NCI-H226 (cell line): ENCODE measurements at places on chromosomes 7 and 10.

DNA sequence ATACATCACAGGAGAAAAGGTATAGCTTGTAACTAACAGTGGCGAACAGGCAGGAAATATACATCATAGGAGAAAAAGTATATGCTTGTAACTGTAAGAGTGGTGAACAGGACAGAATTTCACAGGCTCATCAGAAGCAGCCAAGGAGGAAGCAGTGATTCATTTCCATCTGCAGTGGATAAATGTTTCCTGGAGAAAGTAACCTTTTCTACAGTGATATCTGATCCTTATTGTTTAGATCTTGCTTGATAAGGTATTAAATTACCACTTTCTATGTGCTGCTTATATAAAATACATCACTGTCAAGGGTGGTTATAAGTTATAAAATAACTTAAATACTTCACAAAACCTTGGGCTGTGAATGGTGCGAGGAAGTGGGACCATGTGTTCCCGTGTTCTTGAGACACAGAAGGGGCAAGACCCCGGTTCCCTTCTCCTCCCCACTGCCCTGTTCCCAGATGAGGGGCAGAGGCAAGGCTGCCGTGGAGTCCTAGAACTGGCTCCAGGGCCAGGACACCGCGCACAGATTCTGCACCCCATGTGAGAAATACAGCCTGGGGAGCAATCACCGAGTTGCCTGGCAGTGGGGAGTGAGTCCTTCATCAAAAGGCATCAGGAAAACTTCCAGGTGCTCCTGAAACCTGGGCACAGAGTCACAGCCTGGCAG, 135.2 kb downstream of the DIP2C start:
- no peak for DNase-seq

DNA sequence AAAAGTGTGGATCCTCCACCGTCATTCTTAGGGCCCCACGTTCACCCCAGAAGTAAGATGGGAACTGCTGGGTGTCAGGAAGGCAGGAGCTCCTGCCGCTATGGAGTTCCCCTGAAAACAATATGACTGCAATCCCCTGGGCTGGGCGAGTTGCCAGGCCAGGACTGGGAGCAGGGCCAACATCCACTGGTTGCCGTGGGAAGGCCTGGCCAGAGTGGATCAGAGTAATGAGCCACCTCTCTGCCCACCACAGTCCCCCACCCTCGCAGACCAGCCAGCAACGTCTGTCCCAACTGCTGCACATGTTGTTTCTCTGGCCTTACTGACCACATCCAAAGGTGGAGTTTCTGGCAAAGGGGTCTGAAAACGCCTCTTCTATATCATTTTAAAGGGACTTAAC, 86.6 kb downstream of the STRA8 start:
- peak; percentile 43 for DNase-seq

- no peak for DNase-seq
Measured at GRCh38 chr7:149670288-149670687, 103.1 kb downstream of the ZNF467 start.

GRCh38 chr10:19728376-19728775, 87.9 kb upstream of the PLXDC2 start:
- DNase-seq: no peak

DNA sequence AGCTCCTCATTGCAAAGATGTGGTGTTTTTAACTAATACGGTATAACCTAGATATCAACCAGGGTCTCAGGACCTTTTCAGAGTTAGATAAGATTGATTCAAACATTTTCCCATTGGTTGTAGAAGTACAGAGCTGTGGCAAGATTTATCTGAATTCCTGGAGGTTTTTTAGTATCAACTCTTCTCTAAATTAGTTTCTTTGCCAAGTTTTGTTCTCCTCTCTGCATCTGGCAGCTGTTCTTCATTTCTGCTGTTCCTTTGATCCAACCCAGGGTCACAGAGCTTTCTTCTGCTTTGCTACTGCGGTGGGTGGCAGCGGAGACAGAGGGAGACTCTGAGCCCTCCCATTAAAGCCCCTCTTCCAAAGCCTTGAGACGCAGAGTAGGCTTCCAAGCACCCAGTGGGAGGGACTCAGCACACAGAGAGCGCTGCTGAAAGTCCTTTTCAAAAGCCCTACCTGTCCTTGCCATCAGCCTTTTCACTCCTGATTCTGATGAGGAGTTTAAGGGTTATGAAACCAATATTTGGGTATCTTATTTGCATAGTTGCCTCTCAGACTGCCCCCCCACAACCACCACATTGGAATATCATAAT, 146.3 kb upstream of the EEPD1 start:
- no peak for DNase-seq

DNA sequence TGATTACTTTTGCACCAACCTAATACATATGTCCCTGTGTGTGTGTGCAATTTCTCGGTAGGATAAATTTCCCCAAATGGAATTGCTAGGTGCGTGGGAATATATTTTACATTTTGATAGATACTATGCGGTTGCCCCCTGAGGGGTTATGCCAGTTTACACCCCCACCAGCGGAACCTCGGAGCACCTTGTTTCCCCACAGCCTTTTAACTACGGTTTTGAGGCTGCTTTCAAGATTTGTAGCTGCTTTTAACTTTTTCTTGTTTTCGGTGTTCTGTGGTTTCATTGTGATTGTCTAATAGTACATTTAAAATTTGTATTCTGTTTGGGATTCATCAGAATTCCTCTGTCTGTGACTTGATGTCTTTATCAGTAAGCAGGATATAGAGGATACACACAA, 22.0 kb downstream of the PROSER2 start:
- no peak for DNase-seq

- DNase-seq: no peak
Measured at GRCh38 chr10:59702347-59702746, 7.3 kb downstream of the SLC16A9 start.

GRCh38 chr7:151225948-151226510, 976 bp downstream of the ABCF2 start:
- no peak for DNase-seq

GRCh38 chr10:102764470-102765161, 20.9 kb downstream of the WBP1L start:
- DNase-seq: no peak

GRCh38 chr7:157299613-157300368, 37.0 kb upstream of the DNAJB6 start:
- DNase-seq: peak; percentile 94

- DNase-seq: no peak
Measured at GRCh38 chr10:52558090-52558489, 214.5 kb downstream of the MBL2 start.

DNA sequence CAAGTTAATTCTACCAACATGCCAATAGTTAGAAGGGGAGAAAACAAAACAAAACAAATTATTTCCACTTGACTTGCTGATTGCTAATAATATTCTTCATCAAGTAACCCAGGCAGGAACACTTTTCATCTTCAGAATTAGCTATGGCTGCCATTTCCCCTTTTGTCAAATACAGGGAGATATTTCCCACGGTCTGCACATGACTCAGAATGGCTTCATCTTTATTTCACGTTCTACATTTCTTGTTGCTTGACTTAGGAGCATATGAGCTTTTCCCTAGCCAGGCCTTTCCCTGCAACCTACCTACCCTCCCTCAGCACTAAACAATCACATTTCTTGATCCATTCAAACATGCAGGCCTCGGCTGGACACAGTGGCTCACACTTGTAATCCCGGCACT, 6.5 kb downstream of the CPVL start:
- peak; percentile 76 for DNase-seq

DNA sequence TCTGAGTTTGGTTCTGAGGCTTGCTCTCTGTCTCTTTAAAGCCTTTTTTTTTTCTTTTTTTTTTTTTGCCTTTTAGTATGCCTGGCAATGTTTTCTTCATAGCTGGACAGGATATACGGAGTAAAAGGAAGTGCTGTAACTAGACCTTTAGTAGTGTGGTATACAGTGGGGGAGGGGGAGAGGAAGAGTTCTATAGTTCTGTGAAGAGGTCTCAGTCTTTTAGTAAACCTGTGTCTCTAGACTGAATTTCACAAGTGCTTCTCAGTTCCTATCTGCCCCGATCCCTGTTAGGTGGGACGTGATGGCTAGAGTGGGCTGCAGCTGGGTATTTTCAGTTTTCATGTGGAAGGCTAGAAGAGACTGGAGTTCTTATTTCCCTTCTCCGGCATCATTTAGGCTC, 3.1 kb upstream of the ABCC2 start:
- peak; percentile 64 for DNase-seq

- DNase-seq: no peak
Measured at GRCh38 chr7:134255814-134256213, 60.9 kb downstream of the SLC35B4 start.

GRCh38 chr7:91066627-91067026, 197.6 kb upstream of the FZD1 start:
- no peak for DNase-seq

DNA sequence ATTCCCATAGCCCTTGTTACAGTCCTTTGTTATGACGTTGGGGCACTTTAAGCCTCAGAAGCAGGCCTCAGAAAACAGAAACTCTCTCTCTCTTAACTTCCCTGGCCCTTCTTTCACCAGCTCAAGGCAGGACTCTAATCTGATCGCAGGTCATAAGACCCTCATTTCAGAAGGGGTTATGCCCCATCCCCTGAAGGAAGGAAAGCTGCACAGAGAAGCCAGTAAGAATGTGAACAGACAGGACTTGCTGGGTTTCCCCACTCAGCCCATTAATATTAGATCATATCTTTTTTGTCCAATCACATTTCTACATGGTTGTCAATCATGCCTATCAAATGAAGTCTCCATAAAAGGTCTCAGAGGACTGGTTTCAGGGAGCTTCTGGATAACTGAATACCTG, 49.3 kb upstream of the PHF14 start:
- no peak for DNase-seq

GRCh38 chr10:1582739-1583138, 154.6 kb downstream of the ADARB2 start:
- DNase-seq: no peak

GRCh38 chr10:118542745-118543144, 52.7 kb downstream of the PRLHR start:
- DNase-seq: no peak

- no peak for DNase-seq
Measured at GRCh38 chr10:106734220-106734619, 430.3 kb downstream of the SORCS1 start.

DNA sequence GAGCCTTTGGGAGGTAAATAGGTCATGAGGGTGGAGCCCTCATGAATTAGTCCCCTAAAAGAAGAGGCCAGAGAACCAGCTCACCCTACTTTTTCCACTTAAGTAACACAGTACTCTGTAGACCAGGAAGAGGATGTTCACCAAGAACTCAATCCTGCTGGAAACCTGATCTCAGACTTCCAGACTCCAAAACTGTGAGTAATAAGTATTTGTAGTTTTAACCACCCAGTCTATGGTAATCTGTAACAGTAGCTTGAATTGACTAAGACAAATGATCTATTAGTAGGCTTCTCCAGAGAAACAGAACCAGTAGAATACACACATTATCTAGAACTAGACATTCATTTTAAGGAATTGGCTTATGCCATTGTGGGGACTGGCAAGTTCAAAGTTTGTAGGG, 51.5 kb downstream of the ANKMY2 start:
- DNase-seq: peak; percentile 46

DNA sequence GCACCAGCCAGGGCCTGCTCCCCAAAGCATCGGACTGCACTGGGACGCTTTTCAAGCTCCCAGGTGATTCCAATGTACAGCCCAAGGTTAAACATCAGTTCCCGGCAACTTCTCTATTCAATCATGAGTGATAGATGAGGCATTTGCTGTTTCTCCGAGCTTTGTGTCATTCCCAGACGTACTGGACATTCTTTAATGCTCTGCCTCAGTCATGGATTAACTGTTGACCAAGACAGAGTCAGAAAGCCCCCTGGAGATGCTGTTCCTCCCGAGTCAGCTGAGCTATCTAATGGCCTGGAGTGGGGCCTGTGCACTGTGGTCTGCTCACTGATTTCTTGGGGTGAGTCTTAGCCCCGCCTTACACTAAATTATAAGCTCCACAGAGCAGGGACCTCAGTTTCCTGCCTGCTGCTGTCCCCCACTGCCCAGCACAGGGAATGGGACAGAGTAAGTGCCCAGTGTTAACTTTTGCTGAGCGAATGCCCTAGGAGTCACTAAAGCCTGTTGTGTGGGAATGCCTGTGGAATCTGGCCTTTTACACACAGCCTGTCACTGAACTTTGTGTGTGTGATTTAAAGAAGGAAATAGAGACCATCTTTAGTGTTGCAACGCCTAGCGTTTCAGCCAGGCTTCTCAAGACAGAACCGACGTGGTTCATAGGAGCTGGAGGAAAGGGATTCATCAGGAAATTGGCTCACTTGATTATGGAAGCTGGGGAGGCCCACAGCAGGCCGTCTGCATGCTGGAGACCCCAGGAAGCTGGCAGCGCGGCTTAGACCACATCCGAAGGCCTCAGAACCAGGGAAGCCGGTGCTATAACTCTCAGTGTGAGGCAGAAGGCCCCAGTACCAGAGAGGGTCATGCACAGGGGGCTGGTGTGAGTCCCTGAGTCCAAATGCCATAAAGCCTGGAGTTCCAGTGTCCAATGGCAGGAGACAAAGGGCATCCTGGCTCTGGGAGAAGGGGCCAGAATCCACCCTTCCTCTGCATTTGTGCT, 29.3 kb upstream of the RNF32 start:
- no peak for DNase-seq

DNA sequence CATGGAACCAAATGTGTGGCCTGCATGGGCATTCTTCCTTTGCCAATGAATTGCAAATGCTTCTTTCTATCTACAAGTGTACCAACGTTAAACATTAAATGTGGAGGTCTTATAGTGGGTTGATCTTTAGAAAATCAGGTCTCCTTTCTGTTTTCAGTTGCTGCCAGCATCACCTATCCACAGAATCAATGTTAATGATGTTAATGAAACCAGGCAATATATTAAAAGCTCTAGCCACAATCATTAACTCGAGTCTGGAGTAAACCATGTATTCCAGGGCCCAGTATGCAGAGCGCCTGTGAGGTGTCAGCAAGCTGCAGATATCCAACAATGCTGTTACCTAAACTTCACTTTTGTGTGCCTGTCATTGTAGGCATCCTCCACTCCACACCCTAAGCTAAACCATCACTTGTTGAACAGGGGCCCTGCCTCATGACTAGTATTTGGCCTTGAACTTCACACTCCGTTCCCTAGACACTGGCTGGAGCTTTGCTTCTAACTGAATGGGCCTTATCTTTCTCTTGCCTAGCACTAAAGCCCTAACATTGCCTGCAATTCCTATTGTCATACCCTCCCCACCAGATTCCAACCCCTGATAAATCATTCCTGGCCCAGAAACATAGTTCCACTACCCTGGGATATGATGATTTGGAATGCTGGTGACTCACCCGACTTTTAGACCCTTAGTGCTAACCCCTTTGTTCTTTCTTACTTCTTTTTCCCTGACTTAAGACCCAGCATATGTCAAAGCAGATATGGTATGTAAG, 24.3 kb upstream of the ITGB8 start:
- peak; percentile 57 for DNase-seq

GRCh38 chr7:134565643-134566136, 16.8 kb downstream of the AKR1B15 start:
- no peak for DNase-seq

- DNase-seq: no peak
Measured at GRCh38 chr10:44168478-44168877, 216.4 kb downstream of the CXCL12 start.

DNA sequence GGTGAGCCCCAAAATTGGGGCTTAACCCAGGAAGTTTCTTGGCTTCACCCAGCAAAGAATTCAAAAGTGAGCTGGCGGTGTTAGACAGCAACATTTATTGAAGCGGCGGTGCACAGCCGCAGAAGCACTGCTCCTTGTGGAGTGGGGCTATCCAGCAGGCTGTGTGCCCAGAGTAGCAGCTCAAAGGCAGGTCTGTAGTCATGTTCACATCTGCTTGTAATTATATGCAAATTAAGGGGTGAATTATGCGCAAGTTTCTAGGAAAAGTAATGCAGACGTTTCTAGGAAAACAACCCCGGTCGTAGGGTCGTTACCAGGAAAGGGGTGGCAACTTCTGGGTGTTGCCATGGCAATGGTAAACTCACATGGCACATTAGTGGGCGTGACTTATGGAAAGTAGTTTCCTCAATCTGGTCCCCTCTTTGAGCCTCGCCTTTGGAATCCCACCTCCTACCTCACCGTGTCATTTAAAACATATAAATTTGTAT, 13.7 kb upstream of the KBTBD2 start:
- peak; percentile 18 for DNase-seq
